ENCODE measurements at places on chromosomes 3 and 15. TPM values are rescaled to one million over a fixed set of nuclear protein-coding genes. Genes with fewer than 3 reads are reported as not detected.

GRCh38 chr15:93030430-93031102, 58.4 kb downstream of the RGMA start:
- peaks cover 55% of the 10 kb centered on the region for H3K4me1 ChIP-seq
- H3K27ac ChIP-seq = peak overlapping the region; percentile 90
- H3K27me3 ChIP-seq = no peaks in the 10 kb centered on the region
- peak overlapping the region; percentile 37 for H3K4me3 ChIP-seq
- no peaks in the 10 kb centered on the region for H3K36me3 ChIP-seq
- peak; percentile 71 for DNase-seq

GRCh38 chr3:8223766-8224165, 277.9 kb upstream of the LMCD1 start:
- peaks cover 8% of the 10 kb centered on the region for H3K4me1 ChIP-seq
- DNase-seq = no peak
- H3K27me3 ChIP-seq = no peaks in the 10 kb centered on the region
- H3K27ac ChIP-seq = no peak overlapping the region
- H3K4me3 ChIP-seq = no peak overlapping the region
- no peaks in the 10 kb centered on the region for H3K36me3 ChIP-seq

DNA sequence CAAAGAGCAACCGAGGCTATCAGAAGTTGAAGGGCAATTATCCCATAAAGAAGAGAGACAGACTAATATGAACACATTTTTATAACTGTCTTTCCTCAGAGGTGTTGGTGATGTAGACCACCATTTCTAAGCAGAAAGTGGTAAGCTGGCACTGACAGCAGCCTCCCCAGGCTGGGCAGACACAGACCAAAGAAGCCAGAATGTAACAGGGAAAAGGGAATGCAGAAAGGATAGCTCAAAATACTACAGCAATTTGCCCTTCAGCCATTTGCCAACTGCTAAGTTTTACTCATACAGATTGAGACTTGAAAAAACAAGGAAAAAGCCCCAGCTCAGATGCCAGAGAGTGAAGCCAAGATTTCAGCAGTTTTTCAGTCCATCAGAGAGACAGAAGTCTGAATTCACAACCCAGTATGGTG, 73.5 kb upstream of the ABI3BP start:
- DNase-seq = no peak
- no peaks in the 10 kb centered on the region for H3K36me3 ChIP-seq
- H3K27me3 ChIP-seq = no peaks in the 10 kb centered on the region
- no peak overlapping the region for H3K4me3 ChIP-seq

DNA sequence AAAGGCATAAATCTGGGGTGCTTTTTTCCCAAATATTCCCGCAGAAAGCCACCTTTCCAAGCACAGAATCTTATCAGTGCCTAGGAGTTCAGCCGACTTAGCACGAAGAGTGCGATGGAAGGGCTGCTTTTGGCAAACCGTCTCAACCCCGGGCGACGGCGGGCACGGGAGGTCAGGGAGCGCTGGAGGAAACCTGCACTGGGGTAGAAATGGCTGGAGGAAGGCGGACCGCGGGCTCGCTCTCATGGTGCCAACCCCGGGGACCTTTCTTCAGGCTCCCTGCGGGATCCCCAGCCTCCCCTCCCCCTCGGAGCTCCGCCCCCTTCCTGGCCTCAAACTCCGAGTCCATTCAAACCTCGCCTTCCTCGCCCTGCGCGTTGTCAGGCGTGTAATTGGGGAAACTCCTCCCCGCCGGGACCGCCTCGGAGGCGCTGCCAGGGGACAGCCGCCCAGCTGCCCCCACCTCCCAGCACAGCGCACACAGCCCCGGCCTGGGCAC, at the start of gene GABRG3:
TSS of gene GABRG3 (plus strand) at position 470 of the 499 bp plus-strand sequence.
- H3K27ac ChIP-seq = no peak within 1 kb of the TSS
- no peak within 1 kb of the TSS for H3K4me3 ChIP-seq
- H3K36me3 ChIP-seq = no peaks in the 10 kb centered on the region

DNA sequence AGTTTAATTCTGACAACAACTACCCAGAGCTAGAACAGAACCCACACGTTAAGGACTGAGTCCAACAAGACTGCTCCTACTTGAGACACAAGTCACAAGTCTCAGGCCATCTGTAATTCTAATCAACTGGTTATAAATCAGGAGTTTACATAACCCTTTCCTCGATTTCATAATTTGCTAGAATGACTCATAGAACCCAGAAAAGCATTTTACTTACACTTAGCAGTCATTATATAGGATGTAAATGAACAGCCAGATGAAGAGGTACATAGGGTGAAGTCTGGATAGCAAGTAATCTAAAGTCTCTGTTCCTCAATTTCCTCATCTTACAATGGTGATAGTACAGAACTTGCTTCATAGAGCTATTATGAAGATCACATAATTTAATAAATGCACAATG, 1018.2 kb downstream of the DIPK2A start:
- H3K4me1 ChIP-seq = no peaks in the 10 kb centered on the region
- H3K27ac ChIP-seq = no peak overlapping the region
- H3K36me3 ChIP-seq = no peaks in the 10 kb centered on the region
- no peak overlapping the region for H3K4me3 ChIP-seq
- H3K27me3 ChIP-seq = no peaks in the 10 kb centered on the region
- DNase-seq = no peak

DNA sequence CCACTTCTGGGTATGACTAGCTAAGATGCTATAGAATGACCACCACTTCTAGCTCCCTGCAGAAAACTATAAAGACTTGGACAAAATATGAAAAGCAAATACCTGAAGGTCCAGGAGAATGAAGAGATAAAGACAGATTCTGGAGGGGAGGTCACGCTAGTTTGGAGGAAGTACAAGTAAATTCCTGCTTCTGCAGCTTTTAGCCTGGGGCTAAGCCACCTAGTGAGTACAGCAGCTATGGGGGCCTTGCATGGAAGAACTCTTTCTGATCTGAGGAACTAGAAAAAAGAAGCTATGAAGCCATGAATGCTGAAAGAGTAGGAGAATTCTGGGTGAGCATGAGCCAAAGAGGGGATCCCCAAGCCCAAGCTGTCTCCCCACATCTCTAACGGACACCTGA, 29.8 kb downstream of the NRG4 start:
- no peaks in the 10 kb centered on the region for H3K4me1 ChIP-seq
- peaks cover 7% of the 10 kb centered on the region for H3K27me3 ChIP-seq
- no peaks in the 10 kb centered on the region for H3K36me3 ChIP-seq
- no peak overlapping the region for H3K4me3 ChIP-seq

GRCh38 chr15:62950462-62950931, 92.0 kb upstream of the TPM1 start:
- DNase-seq = no peak
- H3K4me3 ChIP-seq = no peak overlapping the region
- no peaks in the 10 kb centered on the region for H3K36me3 ChIP-seq
- H3K27ac ChIP-seq = no peak overlapping the region

DNA sequence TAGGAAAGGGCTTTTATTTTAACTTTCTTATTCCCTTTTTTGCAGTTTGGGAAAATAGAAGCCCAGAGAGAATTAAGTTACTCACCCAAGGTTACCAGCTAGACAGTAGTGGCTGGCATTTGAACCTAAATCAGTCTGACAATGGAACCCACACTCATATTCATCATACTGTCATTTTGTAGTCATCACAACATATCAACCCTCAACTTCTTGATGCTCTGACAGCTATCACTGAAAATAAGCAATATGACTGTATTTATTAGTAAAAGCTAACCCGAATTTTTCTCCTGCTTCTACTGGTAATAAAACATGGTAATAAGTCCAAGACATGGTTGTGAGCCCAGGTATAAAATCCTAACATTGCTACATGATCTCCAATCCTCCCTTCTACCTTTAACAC, 585.8 kb upstream of the UBE2E2 start:
- no peak overlapping the region for H3K27ac ChIP-seq
- H3K36me3 ChIP-seq = no peaks in the 10 kb centered on the region
- no peak for DNase-seq
- H3K27me3 ChIP-seq = no peaks in the 10 kb centered on the region

- H3K27ac ChIP-seq = peak overlapping the region; percentile 100
- peak overlapping the region; percentile 93 for H3K4me3 ChIP-seq
- no peaks in the 10 kb centered on the region for H3K27me3 ChIP-seq
Measured at GRCh38 chr3:187736418-187736871, 8.8 kb downstream of the BCL6 start.

DNA sequence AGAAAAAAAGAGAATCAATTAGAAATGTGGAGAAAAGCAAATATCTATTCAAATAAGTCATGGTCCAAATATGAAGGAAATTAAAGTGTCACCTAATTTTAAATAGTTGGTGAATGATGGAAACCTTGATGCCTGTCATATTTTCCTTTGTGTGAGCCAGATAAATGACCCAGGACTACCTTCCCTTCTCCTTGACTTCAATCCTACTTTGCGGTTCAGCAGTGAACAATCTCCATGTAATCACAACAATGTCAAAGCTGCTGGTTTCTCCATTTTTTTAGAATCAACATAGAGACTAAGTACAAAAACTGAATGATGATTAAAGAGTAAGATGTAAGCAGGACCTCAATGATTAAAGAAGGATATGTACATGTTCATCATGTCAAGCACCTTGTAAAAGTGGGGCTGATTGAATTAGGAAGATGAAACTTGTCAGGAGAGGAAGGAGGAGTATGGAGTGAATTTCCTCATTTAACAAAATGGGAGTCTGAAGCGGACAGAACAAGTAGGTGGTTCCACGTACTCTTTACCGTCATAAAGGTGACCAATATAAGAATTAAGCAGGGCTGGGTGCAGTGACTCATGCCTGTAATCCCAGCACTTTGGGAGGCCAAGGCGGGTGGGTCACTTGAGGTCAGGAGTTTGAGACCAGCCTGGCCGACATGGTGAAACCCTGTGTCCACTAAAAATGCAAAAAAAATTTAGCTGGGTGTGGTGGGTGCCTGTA, 43.1 kb downstream of the TRPM1 start:
- H3K27ac ChIP-seq = no peak overlapping the region
- peaks cover 2% of the 10 kb centered on the region for H3K27me3 ChIP-seq
- no peaks in the 10 kb centered on the region for H3K36me3 ChIP-seq
- no peak for DNase-seq
- no peaks in the 10 kb centered on the region for H3K4me1 ChIP-seq

DNA sequence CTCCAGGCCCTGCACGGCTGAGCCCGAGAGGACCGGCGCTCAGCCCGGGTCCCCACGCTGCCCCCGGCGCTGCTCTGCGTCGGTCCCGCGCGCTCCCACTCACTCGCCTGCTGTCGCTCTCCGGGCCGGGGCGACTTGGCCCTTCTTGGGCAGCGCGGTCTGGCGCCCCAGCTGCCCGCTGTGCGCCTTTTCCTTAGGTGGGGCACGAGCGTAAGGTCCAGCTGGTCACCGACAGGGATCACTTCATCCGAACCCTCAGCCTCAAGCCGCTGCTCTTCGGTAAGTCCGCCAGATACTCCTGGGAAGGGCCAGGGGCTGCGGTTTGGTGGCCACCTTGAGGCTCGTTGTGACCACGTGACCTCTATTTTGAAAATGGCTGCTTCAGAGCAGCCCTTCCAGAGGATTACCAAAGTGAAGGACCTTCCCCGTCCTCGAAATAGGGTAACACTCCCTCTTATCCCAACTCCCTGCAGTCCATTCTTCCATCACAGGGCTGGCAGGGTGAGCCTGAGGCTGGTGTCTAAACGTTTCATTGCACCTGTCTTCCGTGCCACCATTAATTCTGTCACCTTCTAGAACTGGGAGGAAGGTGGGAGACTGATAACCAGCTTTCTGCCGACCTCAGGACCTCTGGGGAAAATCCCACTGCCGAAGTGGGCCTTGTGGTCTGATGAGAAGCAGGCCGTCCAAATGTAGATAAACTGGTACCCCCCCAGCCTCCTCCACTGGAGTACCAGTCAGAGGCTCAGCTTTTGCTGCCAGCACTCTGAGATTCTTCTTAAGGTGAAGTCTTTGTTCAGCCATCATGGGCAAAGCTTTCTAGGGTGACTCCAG, 812 bp downstream of the P4HTM start:
- peaks cover 25% of the 10 kb centered on the region for H3K4me1 ChIP-seq
- peak overlapping the region; percentile 94 for H3K4me3 ChIP-seq
- no peak for DNase-seq
- no peaks in the 10 kb centered on the region for H3K27me3 ChIP-seq
- peak overlapping the region; percentile 78 for H3K27ac ChIP-seq

DNA sequence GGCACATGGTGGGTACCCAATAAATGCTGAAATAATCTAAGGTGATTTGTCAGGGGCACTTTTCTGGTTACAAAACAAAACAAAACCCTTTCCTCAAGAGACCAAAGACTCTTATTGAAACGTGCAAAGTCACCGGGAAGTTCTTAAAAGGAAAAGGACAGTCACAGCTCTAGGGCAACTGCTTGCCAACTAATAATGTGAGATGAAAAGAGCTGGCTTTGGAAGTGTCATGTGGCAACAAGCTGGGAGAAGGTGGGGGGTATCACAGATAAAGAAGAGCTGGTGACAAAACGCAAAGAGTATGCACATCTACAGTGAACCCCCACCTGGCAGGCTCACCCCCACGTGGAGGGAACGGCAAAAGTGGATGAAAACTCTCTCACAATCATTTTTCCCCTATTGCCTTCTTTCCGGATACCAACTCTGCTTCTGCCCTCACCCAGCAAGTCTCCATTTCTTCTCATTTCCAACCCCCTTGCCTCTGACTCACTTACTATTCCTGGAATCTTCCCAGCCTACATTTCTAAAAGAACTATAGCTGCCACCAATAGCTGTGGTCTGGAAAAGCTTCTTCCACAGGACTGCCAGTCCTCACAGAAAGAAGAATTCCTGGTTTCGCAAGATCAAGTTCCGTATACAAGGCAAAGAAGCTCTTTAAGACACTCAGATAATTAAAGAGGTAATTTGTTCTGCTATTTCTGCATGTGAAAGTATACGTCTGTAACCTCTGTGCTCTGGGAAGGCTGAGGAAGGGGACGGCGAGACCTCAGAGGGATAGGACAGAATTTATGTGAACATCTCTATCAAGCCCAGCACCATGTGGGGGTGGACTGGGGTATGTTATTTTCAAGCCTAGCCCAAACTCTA, 21.8 kb upstream of the ANPEP start:
- no peaks in the 10 kb centered on the region for H3K27me3 ChIP-seq
- peaks cover 64% of the 10 kb centered on the region for H3K36me3 ChIP-seq
- peak overlapping the region; percentile 35 for H3K4me3 ChIP-seq
- no peak for DNase-seq
- H3K4me1 ChIP-seq = peaks cover 25% of the 10 kb centered on the region

- DNase-seq = no peak
- peak overlapping the region; percentile 72 for H3K27ac ChIP-seq
- peak overlapping the region; percentile 19 for H3K4me3 ChIP-seq
- H3K4me1 ChIP-seq = peaks cover 58% of the 10 kb centered on the region
Measured at GRCh38 chr3:197293605-197294237, 4.7 kb downstream of the DLG1 start.

DNA sequence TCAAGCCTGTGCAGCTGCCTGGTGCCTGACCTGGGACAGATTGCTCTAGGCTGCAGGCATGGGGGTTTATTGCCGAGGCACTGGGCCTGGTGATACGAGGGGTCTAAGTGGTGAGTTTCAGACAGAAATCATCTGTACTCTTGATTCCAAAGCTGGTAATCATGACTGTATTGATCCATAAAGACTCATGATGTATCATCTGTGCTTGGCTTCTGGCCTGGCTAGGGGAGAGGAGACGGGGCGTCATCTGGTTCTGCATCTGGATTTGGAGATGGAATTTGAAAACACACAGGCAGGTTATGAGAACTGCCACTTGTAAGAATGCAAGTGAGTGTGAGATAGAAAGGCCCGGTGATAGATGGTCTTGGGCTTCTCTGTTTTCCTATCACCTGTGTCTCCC, 337.4 kb upstream of the C2CD4B start:
- no peaks in the 10 kb centered on the region for H3K27me3 ChIP-seq
- no peak for DNase-seq
- peaks cover 34% of the 10 kb centered on the region for H3K4me1 ChIP-seq
- H3K27ac ChIP-seq = peak overlapping the region; percentile 44
- H3K36me3 ChIP-seq = no peaks in the 10 kb centered on the region

SPTSSB gene
- total RNA-seq = not detected

CADPS gene
- not detected for total RNA-seq

ZNF502 gene
- total RNA-seq = 4.0 TPM

SOX2 gene
- total RNA-seq = not detected
